ENCODE measurements at places on chromosomes 7 and 10.

DNA sequence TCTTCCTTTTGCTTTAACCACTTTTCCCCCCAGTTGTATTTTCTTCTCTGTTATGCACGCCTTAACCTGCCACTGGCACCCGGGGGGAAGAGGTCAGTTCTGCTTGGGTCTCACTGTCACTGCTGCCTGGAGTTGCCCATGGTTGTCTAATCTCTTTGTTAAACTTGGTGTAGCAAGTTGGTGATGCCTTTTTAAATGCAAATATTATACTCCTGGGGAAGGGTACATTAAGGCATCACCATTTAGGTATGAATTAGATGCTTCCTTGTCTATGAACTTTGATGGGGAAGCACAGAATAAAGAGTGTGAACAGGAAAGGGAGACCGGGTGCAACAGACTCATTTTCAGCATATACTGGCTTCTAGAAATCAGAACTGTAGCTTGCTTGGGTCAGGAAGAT is 9.1 kb upstream of the SORCS3 start:
- no peak for DNase-seq

GRCh38 chr10:74593470-74593869 is 232.9 kb upstream of the KAT6B start:
- no peak for DNase-seq

- DNase-seq, result no peak
Measured at GRCh38 chr10:27145937-27146336, 8.2 kb downstream of the YME1L1 start.

GRCh38 chr10:7544203-7544602 is 122.6 kb downstream of the ITIH5 start:
- DNase-seq, result no peak

DNA sequence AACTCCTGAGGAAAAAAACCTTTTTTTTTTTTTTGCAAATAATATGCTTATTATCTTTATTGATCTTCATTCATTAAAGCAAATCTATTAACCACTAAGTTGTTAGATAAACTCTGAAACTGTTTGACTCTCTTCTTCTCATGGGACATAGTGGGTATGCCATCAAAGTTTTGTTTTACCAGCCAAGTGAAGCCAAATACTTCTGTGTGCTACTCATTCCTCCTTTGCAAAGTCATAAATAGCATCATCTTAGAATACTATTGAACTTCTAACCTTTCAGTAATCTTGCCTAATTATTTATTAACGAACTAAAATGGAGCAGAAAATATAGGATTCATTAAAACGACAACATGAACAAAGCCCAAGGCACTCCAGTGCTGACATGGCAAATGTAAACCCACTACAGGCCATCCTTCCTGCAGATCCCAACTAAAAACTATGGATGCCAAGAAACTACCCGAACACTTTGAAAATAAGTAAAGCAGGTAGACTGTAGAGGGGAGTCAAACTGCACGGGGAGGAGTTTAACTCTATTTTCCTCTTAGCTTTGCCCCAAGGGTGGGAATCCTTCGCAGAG is 61.2 kb upstream of the ODAD2 start:
- no peak for DNase-seq

- DNase-seq, result no peak
Measured at GRCh38 chr7:108430664-108431063, 25.6 kb downstream of the NRCAM start.

DNA sequence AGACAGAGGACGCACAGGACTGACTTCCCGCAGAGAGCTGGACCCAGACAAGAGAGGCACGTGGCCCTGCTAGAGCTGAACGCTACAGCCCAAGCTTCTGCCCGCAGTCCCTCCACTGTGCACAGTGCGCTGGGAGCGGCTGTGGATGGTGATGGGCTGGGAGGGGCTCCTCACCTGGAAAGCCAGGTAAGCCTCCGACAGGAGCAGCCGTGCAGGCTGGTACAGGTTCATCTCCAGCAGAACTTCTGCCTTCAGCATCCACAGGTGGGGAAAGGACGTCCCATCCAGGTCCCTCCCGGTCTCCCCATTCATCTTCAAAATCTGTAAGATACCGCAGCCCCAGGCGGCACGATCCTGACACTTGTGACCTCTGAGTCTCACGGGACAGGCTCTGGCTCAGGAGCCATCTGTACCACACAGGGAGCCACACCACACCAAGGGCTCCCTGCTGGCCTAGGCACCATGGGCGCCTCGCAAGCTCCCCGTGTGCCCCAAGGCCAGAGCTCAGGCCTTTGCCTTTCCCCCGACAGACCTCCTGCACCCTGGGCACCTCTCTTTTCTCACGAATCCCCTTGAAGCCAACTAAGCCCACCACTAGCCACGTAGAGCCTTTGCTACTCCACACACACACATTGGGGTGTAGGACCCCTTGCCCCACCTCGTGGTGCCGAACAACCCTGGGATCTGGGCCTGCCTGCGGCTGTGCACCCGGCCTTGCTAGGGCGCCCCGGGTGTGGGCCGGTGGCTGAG is 76.3 kb downstream of the CFAP46 start:
- DNase-seq, result no peak

DNA sequence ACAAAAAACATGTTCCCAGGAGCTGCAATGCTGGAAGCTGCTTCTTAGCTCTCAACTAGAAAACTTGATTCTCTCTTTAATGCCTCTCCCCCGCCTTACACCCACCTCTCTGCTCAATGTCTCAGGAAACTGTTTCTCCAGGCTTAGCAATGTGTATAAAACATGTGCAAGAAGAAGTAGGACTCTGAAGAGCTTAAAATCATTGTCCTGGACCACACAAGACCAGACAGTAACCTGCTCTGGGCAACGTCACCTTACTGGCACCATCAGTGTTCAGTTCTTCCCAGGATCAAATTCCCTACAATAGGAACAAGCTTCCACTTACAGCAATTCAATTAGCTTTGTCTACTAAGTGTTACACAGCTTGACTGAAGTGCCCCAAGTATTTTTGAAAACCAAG is 104.9 kb downstream of the RAPGEF5 start:
- no peak for DNase-seq

DNA sequence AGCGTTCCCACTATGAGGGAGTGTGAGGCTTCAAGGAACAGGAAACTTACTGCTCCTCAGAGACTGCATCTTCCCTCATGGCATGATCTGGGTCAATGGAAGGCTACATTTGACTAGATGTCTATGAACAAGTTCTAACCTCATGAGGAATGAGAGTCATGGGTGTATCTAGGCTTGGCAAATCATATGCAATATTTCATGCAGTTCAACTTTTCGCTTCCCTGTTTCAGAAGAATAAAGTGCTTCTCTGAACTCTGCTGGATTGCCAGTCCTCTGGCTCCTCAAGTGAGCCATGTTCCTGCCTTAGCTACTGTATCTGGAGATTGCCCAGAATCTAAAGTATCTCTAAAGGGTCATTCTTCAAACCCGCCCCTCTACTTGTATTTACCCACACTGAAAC is 54.3 kb upstream of the SEMA3A start:
- no peak for DNase-seq

DNA sequence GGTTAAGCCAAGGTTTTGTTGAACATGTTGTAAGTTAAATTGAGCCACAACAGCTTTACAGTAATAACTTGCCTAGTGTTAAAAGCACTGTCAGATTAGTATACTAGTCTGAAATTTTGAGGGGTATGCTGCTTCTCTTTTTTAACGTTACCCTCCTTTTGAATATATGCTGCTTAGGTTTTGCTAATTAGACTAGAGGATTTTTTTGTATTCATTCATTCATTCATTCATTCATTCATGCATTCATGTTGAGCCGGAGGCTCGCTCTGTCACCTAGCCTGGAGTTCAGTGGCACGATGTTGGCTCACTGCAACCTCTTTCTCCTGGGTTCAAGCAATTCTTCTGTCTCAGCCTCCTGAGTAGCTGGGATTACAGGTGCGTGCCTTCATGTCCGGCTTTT is 24.7 kb downstream of the DNAJB6 start:
- no peak for DNase-seq

- no peak for DNase-seq
Measured at GRCh38 chr10:35000936-35001335, 89.2 kb downstream of the CUL2 start.

- DNase-seq, result no peak
Measured at GRCh38 chr10:101902032-101902819, 58.6 kb upstream of the KCNIP2 start.

- DNase-seq, result no peak
Measured at GRCh38 chr7:129797214-129797789, 155.5 kb downstream of the UBE2H start.

GRCh38 chr7:138006106-138006505 is 4.2 kb upstream of the CREB3L2 start:
- DNase-seq, result no peak

DNA sequence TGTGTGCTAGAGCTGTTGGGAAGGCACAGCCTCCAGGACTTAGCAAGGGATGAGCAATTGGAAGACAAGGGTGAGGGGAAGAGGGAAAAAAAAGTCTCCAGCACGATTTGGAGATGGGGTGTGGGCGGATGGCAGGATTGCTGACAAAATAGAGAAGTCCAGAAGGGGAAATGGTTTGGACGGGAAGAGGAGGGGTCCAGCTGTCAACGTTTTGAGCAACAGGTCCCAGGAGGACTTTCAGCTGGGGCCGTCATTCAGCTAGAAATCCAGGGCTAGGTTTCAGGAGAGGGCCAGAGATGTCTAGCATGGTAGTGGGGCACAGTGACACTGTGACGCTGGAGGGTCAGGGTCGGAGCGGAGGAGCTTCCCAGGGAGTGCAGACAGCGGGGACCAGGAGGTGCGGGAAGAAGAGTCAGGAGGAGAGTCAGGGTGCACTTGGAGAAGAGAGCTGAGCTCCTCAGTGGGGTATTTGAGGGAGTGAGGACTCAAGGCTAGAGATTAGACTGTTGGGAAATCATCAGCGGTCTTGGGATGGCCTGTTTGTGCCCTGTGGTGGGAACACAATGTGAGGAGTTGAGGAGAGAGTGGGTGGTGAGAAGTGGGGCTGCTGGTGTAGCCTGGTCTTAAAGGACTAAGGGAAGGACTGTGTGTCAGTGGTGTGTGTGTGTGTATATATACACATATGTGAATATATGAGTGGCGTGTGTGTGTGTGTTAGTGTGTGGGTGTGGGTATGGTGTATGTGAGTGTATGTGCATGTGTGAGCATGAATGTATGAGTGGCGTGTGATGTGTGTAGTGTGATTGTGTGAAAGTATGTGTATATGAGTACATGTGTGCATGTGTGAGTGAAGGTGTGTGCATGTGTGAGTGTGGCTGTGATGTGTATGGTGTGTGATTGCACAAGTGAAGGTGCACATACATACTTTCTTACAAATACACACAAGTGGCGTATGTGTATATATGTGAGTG is 3.8 kb downstream of the ZYX start:
- no peak for DNase-seq

GRCh38 chr10:125868372-125868975 is 12.6 kb downstream of the DHX32 start:
- no peak for DNase-seq

DNA sequence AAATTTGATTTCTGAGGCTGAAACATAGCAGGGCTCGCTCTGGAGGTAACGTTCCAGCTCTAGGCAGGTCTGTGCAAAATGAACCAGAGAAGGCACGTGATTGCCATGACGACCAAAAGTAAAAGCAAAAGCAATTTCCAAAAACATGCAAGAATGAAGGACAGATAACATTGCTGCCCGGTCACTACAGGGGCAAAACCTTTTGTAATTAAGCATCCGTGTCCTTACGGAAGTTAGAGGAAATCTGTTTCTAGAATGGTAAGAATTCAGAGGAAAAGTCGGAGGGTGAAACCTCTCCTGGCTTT is 2.9 kb downstream of the KLF6 start:
- DNase-seq, result no peak

- DNase-seq, result no peak
Measured at GRCh38 chr10:5661043-5661442, 5.4 kb downstream of the ASB13 start.

DNA sequence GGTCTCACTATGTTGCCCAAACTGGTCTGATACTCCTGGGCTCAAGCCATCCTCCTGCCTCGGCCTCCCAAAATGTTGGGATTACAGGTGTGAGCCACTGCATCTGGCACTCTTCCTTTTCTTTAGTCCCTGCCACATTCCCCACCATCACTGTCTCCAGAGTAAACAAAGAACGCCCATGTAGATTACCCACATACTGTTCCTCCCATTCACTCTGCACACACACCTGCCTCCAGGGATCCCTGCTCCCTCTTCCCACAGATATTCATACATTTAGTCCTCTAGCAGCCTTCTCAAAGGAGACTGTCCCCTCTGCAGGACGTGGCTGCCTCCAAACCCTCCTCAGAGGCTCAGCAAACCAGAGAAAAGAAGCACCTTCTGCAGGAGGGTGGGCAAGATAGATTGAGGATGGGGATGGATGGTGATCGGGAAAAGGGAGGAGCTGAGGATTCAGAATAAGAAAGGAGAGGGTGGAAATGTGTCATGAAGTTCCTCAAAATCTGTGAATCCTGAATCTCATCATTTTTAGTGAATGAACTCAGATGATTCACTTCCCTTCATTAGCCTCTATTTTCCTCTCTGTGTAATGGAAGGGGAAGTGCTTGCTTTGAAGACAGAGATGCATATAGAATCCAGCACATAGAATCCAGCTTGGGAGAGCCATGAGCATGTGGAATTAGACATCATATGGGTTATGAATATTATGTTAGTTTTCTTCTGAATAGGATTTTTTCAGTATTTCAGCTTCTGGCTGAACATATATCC is 5.5 kb upstream of the PLAU start:
- no peak for DNase-seq

DNA sequence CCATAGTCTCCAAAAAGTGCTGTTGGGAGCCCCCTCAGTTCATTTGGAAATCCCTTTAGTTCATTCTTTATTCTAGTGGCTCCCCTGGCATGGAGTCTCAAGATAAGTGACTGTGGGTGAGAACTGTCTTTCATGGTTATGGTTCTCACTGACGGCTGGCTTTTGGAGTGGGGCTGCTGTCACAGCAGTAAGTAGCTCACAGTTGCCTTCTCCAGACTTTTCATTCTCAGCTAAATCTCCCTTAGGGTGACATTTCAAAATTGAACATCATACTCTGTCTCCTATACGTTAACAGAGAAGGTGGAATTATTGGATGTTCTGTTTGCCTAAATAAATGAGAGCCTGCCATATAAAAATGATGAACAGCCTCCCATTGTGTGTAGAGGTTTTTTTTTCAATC is 58.7 kb downstream of the PLPP4 start:
- no peak for DNase-seq

- no peak for DNase-seq
Measured at GRCh38 chr10:20892796-20893195, 4.3 kb downstream of the NEBL start.

DNA sequence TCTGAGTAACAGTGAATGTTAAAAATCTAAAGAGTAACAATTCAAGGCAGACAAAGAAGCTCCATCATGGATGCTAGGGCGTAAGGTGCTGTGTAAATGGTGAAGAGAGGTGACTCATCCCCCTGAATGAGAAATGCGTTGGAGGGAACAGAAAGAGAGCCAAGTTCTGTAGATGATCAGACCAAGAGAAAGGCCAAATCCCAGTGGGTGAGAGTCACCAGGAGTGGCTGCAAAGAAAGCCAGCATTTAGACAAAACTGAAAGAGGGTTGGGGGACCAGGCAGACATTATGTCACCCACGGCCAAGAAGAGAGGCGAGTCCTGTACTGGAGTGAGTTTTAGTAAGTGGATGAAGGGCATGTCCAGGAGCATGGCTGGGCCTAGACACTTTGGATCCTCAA is 153.1 kb downstream of the TRIL start:
- DNase-seq, result no peak

GRCh38 chr7:150621376-150621775 is 10.8 kb downstream of the GIMAP6 start:
- no peak for DNase-seq
